ENCODE measurements at places on chromosomes 3 and 15.

DNA sequence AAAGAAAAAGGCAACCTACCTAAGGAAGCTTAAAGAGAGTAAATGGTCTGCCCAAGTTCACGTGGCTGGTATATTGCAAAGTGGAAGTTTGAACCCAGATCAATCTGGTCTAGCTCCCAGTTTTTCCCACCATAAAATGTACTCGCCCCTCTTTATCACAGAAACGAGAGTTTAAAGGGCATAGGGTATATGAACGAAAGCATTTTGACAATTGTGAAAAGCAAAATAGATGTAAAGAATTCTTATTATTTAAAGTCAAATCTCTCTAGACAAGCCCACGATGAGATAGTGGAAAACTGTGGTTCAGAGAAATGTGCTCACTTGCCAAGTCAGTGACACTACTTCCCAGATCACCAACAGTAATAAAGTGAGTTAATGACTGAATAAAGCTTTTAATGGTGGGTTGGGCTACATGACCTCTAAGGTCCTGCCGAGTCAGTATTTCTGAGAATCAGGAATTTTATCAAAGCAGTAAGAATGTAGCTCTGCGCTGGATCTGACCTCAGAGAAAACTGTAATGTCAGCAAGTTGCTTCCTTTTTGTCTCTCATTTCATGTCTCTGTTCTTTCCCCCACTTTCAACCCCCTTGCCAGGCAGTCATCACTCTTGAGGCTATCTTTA is 23.3 kb upstream of the NEO1 start:
- DNase-seq: no peak

DNA sequence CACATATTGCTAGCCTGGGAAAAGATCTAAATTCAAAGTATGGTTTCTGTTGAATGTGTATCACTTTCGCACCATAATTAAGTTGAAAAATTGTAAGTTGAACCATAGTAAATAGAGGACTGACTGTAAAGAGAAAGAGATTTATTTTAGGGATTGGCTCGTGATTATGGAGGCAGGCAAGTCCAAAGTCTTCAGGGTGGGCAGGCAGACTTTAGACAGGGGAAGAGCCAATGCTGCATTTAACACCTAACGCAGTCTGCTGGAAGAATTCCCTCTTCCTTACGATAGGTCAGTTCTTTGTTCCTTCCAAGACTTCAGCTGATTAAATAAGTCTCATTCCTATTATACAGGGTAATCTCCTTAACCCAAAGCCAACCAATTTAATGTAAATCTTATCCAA is 15.8 kb downstream of the C3orf85 start:
- DNase-seq: no peak

DNA sequence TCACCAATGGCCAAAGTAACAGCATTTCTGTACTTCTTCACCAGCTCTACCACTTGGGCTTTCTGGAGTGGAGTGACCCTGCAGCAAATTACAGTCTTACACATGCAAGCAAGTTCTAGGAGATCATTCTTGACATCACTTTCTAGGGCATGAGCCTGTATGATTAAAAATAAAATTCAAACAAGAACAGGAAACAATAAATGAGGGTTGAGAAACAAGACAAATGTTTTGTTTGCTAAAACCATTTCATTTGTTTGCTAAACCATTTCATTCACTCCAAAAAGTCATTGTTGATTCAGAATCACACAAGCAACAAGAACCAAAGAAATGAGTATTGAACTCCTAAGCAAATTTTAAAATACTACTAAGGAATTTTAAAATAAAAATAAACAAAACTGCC is 220.9 kb downstream of the ATP8B4 start:
- no peak for DNase-seq

DNA sequence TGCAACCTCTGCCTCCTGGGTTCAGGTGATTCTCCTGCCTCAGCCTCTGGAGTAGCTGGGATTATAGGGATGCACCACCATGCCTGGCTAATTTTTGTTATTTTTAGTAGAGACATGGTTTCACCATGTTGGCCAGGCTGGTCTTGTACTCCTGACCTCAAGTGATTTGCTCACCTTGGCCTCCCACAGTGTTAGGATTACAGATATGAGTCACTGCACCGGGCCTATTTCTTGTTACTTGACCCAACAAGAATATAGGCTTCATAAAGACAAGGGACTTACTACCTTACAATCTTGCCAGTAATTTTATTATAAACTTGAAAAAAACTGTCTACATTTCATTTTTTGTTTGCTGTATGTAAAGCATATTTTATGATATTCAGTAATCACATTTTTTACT is 21.4 kb upstream of the ZBTB47 start:
- no peak for DNase-seq

- DNase-seq: no peak
Observed at GRCh38 chr3:107241217-107241616, 136.0 kb upstream of the CCDC54 start.

DNA sequence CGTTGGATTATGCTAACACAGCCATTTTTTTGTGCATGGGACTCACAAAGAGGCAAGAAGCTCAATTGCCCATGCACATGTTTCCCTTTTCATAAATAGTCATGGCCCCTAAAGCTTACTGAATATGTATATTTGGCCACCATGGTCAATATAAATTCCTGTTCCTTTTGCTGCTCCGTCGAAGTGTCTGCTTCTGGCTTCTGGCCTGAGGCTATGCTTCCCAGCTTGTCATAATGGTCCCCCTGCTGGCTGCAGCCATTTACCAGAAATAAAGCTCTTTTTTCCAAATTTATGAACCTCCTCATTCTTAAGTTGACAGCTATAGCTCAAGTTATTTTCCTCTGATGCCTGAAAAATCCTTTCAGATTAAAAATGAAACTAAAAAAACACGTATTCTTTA is 602.1 kb downstream of the VGLL3 start:
- no peak for DNase-seq

GRCh38 chr3:41612853-41613252 is 349.1 kb downstream of the ULK4 start:
- DNase-seq: no peak

DNA sequence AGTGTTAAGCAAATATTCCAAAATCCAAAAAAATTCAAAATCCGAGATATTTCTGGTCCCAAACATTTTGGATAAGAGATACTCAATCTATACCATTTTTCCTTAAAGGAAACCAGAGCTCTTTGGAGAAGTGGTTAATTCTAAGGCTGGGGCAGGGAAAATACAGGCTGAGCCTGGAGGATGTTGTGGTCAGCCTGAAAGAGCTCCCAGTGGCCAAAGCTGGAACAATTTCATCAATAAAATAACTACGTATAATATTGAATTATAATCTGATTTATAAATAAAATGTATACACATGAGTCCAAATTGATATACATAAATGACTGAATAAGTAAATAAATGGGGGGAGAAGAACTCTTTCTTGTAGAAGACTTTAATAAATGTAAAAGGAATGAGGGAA is 24.6 kb downstream of the PPARG start:
- no peak for DNase-seq

DNA sequence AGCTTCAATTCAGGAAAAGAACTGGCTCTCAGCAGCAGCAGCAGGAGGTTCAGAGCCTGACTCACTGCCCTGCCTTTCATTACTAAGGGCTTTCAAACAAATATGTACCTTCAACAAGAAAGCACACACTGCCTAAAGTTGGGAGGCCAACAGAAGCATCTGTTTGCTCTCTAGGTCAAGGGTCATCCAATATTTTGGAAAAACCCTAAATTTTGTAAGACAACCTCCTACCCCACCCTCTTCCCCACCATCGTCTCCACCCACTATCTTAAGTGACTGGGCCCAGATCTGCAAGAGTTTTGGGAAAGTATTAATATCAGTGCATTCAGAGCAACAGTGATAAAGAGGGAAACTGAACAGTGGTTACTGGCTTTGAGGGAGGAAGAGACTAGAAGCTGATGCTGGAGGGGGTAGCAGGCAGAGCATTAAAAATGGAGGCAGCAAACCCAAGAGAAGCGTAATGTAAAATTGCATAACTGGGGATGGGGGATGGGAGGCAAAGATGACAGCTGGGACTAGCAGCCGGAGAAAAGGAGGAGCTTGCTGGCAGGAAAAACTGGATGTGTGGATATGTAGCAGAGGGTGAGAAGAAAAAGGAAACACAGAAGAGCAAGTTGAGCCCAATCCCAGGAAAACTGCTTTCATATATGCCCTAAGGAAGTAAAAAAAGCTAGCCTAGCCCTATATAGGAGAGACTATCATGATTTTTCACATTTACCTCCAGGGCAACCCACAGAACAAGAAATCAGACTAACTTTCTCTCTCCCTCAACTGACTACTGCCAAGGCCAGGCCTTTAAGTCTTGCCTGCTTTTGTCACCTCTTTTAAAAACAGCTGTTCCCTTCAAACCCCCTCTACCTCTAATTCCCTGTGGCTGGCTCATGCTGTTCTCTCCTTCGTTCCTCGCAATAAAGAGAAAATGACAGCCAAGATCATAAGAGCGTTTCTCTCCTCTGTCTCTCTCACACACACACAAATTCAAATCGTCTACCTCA is 31.4 kb downstream of the NPTN start:
- no peak for DNase-seq

Measured in Right ventricle myocardium inferior (tissue), 1 donor.